T-helper 2 cell treated with Interferon-gamma antibody and Interleukin-4, amounts not matched to agents 5 μg/mL and 100 μg/mL, for 36 hours (primary cell): ENCODE measurements at places on chromosomes 6 and 20.

DNA sequence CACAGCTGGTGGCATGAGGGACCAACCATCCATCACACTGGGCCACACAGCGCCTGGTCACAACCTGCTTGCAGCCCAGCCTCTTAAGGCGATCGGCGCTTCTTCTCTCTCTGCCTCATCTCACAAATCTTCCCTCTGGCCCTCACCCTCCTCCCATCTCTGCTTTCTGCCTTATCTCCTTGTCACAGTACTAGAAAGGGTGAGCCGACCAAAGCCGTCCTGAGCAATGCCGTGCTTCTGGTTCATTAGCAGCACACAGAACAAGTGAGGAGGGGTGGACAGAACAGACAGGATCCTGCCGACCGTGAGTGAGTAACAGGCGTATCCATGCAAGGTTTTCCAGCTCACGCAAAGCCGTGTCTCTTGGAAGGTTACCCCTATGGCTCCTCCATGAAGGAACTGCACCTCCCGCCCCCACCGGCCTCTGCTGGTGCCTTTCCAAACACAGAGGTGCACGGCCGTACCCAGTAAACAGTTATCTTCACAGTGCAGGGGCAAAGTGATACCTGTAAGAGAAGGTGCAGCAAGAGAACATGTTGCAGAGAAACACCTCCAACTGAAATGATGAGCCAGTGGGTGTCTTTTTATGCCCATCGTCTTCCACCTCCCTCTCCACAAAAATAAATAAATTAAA, 331.7 kb downstream of the FARS2 start:
- H3K27me3 ChIP-seq = no peaks in the 10 kb centered on the region
- no peak for DNase-seq
- no peak overlapping the region for H3K4me3 ChIP-seq

DNA sequence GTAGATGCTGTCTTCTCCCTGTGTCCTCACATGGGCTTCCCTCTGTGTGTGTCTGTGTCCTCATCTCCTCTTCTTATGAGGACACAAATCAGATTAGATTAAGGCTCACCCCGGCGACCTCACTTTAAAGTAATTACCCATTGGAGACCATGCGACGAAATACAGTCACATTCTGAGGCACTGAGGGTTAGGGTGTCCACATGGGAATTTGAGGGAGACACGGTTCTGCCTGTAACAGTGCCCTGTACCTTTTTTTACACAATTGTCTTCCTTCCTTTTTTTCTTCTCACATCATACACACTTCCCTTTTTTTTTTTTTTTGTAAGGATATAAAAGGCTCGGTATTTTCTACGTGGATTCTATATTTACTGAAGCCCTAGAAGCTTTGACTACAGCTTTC, 48.9 kb downstream of the DEK start:
- H3K27ac ChIP-seq = no peak overlapping the region
- H3K4me3 ChIP-seq = no peak overlapping the region
- peaks cover 14% of the 10 kb centered on the region for H3K36me3 ChIP-seq
- H3K4me1 ChIP-seq = peaks cover 12% of the 10 kb centered on the region

DNA sequence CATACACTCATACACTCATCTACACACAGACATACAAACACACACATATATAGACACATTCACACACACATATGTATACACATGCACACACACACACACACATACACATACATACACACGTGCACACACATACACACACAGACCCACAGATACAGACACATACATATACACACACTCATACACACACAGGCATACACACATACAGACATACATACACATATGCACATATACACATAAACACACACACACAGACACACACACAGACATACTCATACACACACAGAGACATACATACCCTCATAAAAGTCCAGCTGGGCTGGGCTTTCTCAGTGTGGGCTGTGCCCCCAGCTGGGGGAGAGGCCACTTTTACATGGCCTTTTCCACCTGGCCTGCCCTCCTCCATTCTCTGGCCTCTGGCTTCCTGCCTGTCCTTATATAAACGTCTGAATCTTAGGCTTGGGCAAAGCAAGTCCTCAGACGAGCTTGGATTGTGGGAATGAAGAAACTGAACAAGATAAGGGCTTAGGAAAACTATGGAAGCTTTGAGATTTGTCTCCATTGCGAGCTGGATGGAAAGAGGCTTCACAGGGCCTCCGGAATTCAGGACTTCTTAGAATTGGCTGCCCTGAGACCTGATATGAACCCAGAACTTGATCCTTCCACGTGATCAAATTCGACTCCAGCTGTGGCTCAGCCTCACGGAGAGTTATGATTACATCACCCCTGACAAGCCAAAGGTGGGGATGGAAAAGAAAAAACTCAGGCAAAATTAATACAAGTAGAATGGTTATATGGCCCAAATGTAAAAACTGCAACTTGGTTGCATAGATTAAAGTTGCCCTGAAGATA, 22.5 kb upstream of the CST3 start:
- peaks cover 6% of the 10 kb centered on the region for H3K27me3 ChIP-seq
- no peaks in the 10 kb centered on the region for H3K36me3 ChIP-seq
- no peaks in the 10 kb centered on the region for H3K4me1 ChIP-seq
- H3K4me3 ChIP-seq = no peak overlapping the region
- DNase-seq = no peak
- no peak overlapping the region for H3K27ac ChIP-seq

- H3K4me3 ChIP-seq = no peak overlapping the region
- DNase-seq = no peak
- H3K27ac ChIP-seq = no peak overlapping the region
- H3K27me3 ChIP-seq = no peaks in the 10 kb centered on the region
Measured at GRCh38 chr6:94349227-94349626, 929.9 kb upstream of the EPHA7 start.

GRCh38 chr6:148525453-148525852, 182.8 kb downstream of the SASH1 start:
- H3K27ac ChIP-seq = no peak overlapping the region
- H3K4me1 ChIP-seq = no peaks in the 10 kb centered on the region
- H3K36me3 ChIP-seq = no peaks in the 10 kb centered on the region
- no peak for DNase-seq
- H3K4me3 ChIP-seq = no peak overlapping the region

GRCh38 chr20:48959899-48960550, 38.5 kb downstream of the ARFGEF2 start:
- no peak overlapping the region for H3K4me3 ChIP-seq
- peaks cover 29% of the 10 kb centered on the region for H3K36me3 ChIP-seq

GRCh38 chr6:20711518-20711917, 177.3 kb downstream of the CDKAL1 start:
- no peaks in the 10 kb centered on the region for H3K27me3 ChIP-seq
- peaks cover 14% of the 10 kb centered on the region for H3K4me1 ChIP-seq
- H3K4me3 ChIP-seq = no peak overlapping the region
- DNase-seq = no peak

GRCh38 chr6:47241742-47242482, 67.8 kb downstream of the TNFRSF21 start:
- H3K4me3 ChIP-seq = peak overlapping the region; percentile 9
- DNase-seq = no peak
- H3K27ac ChIP-seq = no peak overlapping the region
- peaks cover 3% of the 10 kb centered on the region for H3K4me1 ChIP-seq
- H3K27me3 ChIP-seq = no peaks in the 10 kb centered on the region

GRCh38 chr20:64119681-64120341, 12.4 kb upstream of the NPBWR2 start:
- peaks cover 4% of the 10 kb centered on the region for H3K4me1 ChIP-seq
- H3K4me3 ChIP-seq = peak overlapping the region; percentile 73
- peak overlapping the region; percentile 76 for H3K27ac ChIP-seq
- no peak for DNase-seq
- no peaks in the 10 kb centered on the region for H3K36me3 ChIP-seq

DNA sequence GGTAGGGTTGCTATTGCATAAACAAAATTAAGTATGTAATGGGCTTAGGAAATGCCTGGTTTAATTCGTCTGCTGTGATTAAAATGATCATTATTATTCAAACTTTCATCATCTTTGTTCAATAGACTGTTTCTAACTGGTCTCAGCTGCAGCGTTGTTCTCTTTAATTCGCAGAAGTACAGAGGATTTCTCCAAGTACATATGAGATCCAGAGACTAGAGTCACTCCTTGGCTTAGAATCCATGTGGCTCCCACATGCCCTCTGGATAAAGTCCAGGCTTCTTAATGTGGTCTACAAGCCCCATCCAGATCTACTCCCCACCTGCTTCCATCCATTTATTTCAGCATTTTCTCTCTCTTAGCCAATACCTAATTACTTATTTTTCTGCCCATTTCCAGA, 1.1 kb upstream of the ZBTB24 start:
- H3K36me3 ChIP-seq = peaks cover 31% of the 10 kb centered on the region
- peak overlapping the region; percentile 84 for H3K27ac ChIP-seq
- peak overlapping the region; percentile 81 for H3K4me3 ChIP-seq
- no peaks in the 10 kb centered on the region for H3K27me3 ChIP-seq
- no peak for DNase-seq

DNA sequence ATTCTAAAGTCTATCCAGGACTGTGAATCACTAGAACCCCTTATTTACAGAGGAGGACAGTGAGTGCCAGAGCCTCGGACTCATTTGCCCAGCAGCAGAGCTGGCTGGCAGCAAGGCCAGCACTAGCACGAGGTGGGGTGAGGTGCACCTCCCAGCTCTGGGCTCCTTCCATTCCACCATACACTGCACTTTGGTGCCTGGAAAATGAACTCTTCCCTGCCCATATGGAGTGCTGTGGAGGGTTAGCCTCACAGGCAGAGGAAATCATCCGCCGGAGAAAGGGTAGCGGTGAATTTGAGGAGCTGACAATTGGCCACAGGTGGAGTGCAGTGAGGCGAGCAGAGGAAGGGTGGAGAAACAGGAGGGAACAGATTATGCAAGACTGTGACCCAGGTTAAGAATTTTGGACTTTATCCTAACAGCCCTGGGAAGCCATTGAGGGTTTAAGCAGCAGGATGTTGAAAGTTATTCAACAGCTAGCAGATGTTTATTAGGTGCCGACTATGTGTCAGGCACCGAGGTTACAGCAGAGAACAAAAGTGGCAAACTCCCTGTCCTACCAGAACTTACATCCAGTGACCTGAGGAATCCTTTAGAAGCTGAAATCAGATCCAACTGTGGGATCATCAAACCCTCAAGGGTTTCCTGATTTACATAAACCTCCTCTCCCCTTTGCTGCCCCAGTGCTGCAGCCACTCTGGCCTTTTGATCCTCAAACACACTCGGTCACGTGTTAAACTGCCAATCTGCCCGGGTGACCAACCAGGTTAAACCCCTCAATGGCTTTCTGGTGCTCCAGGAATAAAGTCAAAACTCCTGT, 6.2 kb downstream of the TRIM26 start:
- no peaks in the 10 kb centered on the region for H3K27me3 ChIP-seq
- no peak for DNase-seq
- H3K27ac ChIP-seq = no peak overlapping the region
- no peak overlapping the region for H3K4me3 ChIP-seq

- H3K36me3 ChIP-seq = no peaks in the 10 kb centered on the region
- H3K27me3 ChIP-seq = no peaks in the 10 kb centered on the region
- no peaks in the 10 kb centered on the region for H3K4me1 ChIP-seq
Measured at GRCh38 chr6:140253096-140253495, 878.6 kb upstream of the CITED2 start.

DNA sequence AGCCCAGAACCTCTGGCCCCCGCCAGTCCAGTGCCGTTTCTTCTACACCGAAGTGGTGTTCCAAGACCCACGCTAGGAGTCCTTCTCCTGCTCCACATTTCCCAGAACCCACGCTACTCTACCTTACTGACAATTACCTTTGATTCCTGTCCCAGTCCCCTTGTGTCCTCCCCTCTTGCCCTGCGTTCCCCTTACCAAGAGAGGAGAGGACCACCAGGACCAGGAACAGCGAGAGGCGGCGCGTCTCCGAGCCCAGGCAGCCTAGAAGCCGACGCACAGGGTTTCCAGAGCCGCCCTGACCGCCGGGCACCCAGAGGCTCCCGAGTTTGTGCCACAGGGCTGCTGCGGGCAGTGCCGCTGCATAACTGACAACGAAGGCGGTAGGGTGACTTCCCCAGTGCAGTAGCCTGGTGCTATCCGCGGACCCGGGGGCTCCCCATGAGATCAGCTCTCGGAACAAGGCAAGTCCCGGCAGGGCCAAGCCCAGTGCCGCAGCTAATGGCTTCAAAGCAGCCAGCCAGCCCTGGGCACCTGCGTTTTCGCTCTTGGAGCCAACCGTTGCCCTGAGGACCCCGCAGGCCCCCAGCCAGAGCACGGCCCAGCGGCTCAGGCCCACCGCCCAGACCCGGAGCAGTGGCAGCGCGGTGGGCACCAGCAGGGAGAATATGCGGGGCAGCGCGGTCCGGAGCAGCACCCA, 512 bp downstream of the TAP1 start:
- peaks cover 57% of the 10 kb centered on the region for H3K4me1 ChIP-seq
- peak; percentile 48 for DNase-seq
- peak overlapping the region; percentile 87 for H3K27ac ChIP-seq
- peaks cover 86% of the 10 kb centered on the region for H3K36me3 ChIP-seq
- no peaks in the 10 kb centered on the region for H3K27me3 ChIP-seq

DNA sequence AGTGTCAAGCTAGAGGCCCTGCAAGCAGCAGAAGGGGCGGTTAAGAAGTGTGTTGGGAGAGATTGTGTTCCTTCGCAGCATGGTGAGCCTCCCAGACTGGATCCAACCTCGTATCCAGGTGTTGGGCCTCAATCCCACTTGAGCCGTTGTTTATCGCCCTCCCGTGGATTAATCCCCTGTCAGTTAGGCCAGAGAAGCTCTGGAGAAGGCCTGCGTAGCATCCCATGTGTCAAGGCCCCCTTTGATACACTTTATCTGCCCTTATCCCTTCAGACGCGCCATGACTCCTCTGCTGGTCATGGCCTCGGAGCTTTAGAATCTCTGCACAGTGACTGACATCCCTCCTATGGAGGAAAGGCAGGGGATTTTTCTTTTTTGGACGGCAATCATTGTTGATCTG, 181.0 kb downstream of the ZFP64 start:
- peaks cover 2% of the 10 kb centered on the region for H3K27me3 ChIP-seq
- no peak overlapping the region for H3K4me3 ChIP-seq
- DNase-seq = no peak
- no peak overlapping the region for H3K27ac ChIP-seq

DNA sequence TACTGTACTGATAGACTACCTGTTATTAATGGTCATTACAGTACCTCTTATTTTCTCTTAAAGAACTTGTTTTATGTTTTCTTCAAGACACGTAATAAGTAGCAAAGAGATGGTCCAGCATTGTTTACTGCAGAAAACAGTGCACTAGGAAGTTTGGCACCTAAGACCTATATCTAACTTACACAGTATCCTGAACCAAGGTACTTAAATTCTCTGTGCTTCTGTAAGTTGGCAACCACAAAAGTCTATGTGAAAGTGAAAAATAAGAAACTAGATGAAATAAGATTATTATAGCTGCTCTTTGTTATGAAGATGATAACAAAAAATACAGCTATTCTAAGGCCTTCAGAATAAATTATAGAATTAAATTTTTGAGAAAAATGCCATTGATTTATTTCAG, 411.7 kb upstream of the SOX4 start:
- H3K27ac ChIP-seq = no peak overlapping the region
- H3K36me3 ChIP-seq = no peaks in the 10 kb centered on the region
- no peaks in the 10 kb centered on the region for H3K27me3 ChIP-seq
- no peak for DNase-seq
- H3K4me1 ChIP-seq = peaks cover 8% of the 10 kb centered on the region

- H3K4me1 ChIP-seq = peaks cover 24% of the 10 kb centered on the region
- H3K36me3 ChIP-seq = no peaks in the 10 kb centered on the region
- no peak overlapping the region for H3K27ac ChIP-seq
- H3K4me3 ChIP-seq = no peak overlapping the region
- H3K27me3 ChIP-seq = peaks cover 38% of the 10 kb centered on the region
Measured at GRCh38 chr6:116444092-116444491, 17.1 kb upstream of the CALHM6 start.
